Type B pancreatic cell (in vitro differentiated cells): ENCODE measurements at places on chromosomes 4 and X. TPM values are rescaled to one million over a fixed set of nuclear protein-coding genes. Genes with fewer than 3 reads are reported as not detected.
A peak's percentile ranks its signal among the peaks of the same experiment; 100 is the strongest.

- no peak for DNase-seq
Measured at GRCh38 chrX:80016182-80016581, 1.6 kb downstream of the TBX22 start.

TMEM35A gene
- total RNA-seq, result 3.0 and 5.6 TPM in 2 replicates

DNA sequence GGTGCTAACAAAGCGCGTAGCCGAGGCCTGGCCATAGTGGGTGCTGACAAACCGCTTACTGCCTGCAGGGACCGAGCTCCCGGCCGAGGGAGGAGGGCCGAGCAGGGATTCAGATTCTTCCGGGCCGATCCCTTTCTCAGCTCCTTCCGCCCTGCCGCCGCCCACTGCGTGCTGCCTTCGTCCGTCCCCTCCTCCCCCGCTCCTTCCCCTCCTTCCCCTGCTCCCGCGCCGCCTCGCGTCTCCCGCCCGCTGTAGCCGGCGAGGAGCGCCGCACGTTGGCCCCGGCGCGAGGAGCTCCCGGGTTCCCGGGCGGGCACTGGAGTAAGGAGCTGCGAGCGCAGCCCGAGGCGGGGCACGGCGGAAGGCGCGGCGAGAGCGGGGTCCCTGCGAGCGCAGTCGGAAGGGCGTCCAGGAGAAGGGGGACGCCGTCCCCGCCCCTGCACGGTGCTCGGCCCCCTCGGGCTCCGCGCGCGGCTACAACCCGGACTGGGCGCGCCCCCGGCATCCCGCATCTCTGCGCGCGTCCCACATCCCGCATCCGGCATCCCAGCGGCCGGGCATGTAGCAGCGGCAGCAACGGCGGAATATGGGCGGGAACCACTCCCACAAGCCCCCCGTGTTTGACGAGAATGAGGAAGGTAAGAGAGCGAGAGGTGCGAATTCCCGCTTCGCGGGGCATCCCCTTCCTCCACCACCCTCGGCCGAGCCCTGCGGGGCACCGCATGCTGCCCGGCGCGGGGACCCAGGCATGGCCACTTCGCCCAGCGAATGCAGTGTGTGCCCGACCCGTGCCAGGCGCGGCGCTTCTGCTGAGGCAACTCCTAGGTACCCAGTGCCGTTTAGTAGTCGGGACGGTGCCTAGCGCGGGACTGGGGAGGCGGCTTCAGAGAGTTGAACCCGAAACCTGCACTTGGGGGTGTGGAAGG, at the start of gene STK32B:
TSS of gene STK32B (plus strand) at position 203 of the 926 bp plus-strand sequence.
- peak; percentile 76 for DNase-seq

DNA sequence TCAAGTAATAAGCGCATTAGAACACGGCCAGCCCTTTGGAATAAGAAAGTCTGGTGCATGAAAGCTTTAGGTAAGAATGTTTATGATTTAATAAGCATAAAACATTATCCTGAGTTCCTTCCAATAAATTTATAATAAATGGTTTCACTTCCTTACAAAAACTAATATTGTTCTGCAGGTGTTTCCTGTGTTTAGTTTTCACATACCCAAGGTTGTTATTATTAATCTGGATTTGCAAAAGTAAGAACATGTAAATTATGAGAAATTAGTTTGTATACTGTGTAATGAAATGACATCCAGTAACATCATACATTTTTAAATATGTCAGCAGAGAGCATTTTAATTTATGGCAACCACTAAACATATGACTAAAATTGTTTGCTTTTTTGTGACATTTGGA, 72.1 kb downstream of the BANK1 start:
- DNase-seq, result no peak

ATP8A1 gene
- 10.3 and 11.6 TPM in 2 replicates for total RNA-seq

GRCh38 chr4:91826186-91826585, 477.6 kb upstream of the GRID2 start:
- DNase-seq, result no peak

DNA sequence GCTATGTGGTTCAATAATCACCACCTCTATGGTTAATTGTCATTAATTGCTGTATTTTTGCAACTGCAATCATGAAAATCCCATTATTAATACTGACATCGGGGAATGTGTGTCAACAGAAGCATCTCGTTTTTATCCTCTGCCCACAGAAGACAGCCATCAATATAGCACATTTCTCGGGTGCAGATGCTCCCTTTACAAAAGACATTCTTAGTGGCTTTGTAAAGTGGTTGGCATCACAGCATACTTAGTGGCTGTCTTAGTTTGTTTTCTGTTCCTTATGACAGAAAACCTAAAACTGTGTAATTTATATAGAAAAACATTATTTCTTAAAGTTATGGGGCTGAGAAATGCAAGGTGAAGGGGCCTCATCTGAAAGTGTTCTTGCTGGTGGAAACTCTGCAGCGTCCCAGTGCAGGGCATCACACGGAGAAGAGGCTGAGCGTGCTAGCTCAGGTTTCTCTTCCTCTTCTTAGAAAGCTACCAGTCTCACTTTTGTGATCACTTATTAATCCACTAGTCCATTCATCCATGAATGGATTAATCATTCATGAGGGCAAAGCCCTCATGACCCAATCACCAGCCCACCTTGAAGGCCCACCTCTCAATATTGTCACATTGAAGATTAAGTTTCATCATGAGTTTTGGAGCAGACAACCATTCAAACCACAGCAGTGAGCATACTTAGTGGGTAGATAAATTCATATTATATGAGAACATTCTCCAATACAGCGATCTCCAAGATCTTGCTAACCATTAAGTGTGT, 1067.7 kb upstream of the PABPC4L start:
- DNase-seq, result no peak

NPNT gene
- 12.6 and 23.2 TPM in 2 replicates for total RNA-seq

- no peak for DNase-seq
Measured at GRCh38 chrX:71102292-71102691, 4.2 kb downstream of the CXorf65 start.

MAGEE2 gene
- not detected in 2 replicates for total RNA-seq

DNA sequence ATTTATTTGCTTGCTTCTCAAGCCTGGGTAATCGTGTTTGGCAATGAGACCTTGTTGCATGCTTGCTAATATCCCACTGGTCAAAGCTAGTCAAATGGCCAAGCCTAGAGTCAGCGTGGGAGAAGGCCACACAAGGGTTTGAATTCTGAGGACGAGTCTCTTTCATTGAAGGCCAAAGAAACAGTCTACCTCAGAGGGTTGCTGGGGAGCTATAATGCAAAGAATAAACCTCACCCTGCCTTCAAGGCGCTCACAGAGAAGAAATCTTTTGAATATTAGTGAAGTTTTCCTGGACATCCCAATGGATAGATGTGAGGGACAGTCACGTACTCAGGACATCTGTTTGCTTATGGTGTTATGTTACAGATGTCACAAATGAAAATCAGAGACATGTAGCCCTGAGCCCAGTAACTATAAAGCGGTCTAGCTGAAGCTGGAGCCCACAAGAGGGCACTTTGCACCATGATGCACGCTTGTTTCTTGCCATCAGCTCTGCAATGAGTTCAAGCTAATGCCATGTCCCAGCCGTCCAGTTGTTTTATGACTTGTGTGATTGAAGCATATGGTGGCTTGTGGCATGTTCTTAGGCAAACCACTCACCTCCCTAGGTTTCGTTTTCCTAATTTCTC, 1.1 kb upstream of the TLR3 start:
- no peak for DNase-seq

DNA sequence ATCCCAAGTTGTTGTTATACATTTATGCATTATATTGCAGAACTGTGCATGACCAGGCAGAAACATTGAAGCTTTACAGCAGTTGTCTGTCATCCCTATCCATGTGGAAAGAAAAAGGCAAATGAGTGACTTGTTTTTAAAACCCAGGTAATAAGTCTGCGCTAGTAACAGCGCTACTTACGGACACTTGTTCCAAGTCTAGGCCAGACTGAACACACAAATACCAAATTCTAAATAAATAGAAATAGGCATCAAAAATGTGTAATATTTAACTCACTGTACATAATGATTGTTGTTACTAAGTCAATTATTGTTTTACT, 548 bp upstream of the MAML3 start:
- no peak for DNase-seq

ZNF732 gene
- 1.7 and 2.7 TPM in 2 replicates for total RNA-seq
